ENCODE measurements at places on chromosomes 6 and 20.
A peak's percentile ranks its signal among the peaks of the same experiment; 100 is the strongest.

DNA sequence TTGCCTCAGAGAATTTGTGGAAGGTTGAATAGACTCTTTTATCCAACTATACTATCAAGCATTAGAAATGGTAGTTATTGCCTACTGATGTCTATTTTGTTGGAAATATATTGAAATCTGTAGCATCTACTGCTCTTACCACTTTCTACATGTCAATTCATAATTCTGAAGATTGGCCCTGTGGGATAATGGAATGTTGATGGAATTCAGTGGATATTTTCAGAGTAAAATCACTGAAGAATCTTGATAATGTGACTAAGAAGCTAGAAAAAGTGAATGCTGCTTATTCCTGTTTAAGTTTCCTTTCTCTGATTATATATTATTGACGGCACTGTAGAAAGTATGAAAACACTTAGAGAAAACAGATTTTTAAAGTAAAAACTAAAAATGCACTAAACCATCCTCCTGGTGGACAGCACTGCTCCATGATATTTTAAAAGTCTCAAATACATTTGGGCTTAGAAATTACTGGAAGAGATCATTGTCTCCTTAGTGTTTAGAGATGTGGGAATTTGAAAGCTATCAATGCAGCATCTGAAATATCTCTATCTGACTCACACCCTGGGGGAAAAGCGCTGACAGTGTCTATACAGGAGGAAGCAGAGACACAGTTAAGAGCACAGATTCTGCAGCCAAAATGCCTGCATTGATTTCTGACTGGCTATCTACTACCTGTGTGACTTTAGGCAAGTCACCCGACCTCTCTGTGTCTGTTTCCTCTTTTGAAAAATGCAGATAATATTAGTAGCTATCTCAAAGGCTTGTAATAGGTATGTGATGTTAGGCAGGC, 37.9 kb upstream of the RCAN2 start:
- no peak for DNase-seq

DNA sequence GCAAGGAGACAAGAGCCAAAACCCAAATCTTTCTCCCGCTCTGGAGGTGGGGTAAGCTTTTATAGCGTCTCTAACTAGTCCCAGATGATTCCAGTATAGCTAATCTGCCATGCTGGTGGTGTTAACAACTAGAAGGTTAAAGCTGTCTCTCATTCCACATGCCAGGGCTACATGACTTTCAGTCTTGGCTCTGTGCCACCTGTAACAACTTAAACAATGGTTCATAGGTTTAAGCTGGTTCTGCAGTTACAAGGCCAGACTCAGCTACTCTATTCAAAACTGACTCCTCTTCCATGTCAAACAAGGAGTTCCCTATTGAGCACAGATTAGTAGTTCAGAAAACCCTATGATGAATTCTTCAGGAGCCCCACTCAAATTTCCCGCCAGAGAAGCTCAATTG, 128.9 kb downstream of the ELOVL4 start:
- DNase-seq = peak; percentile 45

GRCh38 chr6:155377061-155377460, 62.8 kb upstream of the TFB1M start:
- DNase-seq = no peak

GRCh38 chr6:124979294-124979678, 17.0 kb downstream of the RNF217 start:
- no peak for DNase-seq

GRCh38 chr6:1387876-1388629, 1.3 kb upstream of the FOXF2 start:
- no peak for DNase-seq

GRCh38 chr20:24823176-24823784, 125.8 kb upstream of the CST7 start:
- DNase-seq = no peak

DNA sequence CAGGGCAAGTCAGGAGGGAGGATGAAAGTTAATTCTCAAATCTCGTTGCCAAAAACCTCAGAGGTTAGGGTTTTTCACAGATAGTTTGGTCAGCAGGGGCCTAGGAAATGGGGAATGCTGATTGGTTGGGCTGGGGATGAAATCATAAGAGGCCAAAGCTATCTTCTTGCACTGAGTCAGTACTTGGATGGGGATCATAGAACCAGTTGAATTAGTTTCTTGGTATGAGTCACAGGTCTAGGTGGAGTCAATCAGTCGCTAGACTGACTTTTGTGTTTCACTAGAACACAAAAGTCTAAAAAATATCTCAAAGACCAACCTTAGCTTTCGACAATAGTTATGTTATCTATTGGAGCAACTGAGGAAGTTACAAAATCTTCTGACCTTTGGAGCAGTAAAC, 368.5 kb downstream of the TBC1D32 start:
- no peak for DNase-seq

- no peak for DNase-seq
Measured at GRCh38 chr6:26543953-26544352, 5.8 kb downstream of the HMGN4 start.

- peak; percentile 2 for DNase-seq
Measured at GRCh38 chr6:22598339-22598738, 29.0 kb downstream of the HDGFL1 start.

DNA sequence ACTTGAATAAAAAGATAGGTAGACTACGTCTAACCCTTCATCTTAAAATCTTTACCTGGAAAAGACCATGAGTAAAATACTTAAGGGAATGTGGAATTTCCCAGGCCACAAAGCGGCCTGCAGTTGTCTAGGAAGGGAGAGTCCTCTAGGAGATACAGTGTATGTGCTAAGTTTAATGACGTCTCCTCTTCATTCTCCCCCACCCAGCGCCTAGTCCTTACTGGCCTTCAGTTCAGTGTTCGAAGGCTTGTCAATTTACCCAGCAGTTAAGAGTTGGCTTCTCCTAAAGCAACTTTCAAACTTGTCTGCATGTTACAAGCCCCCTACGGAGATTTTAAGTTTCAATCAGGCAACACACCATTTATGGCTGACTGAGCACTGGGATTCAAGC, 35.2 kb downstream of the HFE start:
- no peak for DNase-seq

DNA sequence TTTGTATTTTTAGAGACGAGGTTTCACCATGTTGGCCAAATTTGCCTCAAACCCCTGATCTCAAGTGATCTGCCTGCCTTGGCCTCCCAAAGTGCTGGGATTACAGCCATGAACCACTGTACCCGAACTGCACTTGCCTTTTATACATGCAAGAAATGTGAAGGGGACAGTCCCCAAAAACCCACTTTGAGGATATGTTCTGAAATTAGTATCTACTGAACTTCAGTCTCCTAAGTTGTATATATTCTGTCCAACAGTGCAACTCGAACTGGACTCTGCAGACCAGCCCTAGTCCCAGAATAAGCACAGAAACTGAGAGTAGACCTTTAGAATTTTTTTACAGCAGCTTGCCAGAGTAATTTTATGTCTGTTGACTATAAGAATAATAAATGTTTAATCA, 28.5 kb downstream of the BACH2 start:
- DNase-seq = no peak

GRCh38 chr20:8309634-8310033, 177.6 kb downstream of the PLCB1 start:
- no peak for DNase-seq

DNA sequence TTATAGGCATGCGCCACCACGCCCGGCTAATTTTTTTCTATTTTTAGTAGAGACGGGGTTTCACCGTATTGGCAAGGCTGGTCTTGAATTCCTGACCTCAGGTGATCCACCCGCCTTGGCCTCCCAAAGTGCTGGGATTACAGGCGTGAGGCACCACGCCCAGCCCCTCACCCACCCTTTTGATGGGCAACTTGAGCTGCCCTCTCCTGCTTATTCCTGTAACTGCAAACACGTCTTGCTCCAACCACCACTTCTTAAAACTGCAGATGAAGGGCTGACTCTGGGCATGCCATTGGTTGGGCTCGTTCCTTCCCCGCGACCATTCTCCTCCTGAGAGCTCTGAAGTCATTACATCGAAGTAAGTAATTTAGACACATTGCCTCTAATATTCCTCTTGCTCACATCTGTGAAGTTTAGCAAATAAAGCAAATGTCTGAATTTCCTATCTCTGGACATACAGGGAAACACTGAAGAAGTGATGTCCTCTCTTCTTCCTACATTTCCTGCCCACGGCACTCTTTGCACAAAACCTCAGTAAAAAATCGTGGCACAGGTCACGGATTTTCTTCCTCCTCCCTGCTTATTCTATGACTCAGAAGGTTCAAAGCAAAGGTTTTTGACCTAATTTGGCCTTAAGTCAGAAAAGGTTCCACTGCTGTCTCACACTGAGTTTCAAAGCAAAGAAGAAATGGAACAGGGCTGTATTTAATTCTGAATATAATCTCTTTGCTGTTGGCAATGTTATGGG, 117.5 kb downstream of the GMPR start:
- no peak for DNase-seq

DNA sequence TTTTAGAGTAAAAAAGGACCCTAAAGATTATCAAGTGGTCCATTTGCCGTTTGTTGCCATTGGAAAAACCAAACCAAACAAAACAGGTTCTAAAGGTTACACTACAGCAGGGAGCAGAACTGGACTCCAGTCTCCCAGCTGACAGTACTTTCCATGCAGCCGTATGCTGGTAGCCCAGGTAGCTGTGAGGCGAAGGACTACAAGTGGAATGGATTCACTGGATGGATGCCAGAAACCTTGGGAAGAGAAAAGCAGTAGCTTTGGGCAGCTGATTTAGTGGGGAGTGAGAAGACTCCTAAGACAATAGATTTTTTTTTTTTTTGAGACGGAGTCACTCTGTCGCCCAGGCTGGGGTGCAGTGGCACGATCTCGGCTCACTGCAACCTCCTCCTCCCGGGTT, 88.3 kb downstream of the SASH1 start:
- DNase-seq = peak; percentile 11

GRCh38 chr20:43870484-43870883, 44.2 kb upstream of the TOX2 start:
- no peak for DNase-seq

DNA sequence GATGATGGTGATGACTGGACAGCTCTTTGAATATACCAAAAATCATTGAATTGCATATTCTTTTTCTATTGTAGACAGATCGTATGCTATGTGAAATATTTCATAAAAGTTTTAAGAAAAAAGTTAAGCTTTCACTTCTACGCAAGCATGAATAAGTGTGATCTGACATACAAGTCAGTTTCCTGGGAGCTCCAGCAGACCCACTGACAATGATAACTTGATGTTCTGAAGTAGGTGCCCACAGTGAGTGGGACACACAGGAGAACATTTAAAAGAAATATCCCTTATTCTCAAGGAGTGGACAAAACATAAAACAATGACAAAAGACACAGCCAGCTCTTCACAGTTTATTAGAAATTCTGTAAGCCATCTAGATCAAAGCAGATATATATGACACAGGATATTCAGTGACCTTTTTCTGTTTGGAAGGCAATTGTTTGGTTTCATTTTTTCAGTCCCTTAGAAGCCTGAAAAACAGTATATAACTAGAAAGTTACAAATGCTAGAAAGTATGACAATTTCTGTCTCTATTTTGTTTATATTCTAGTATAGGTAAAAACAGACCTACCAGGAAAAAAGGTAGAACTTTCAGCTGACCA, 101.4 kb downstream of the IRF4 start:
- no peak for DNase-seq

DNA sequence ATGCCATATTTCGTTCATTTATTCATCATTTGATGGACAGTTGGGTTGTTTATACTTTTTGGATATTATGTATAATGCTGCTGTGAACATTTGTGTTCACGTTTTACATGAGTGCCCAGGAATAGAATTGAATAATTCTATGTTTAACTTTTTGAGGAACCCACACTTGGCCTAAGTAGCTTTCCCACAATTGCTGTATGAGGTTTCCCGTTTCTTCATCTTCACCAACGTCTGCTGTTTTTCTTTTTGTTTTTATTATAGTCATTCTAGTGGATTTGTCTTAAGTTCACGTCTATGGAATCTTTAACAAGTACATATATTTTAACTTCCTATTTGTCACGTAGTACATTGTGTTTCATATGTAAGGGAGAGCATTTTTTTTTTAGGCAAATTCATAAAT, 110.3 kb downstream of the JARID2 start:
- DNase-seq = no peak

- no peak for DNase-seq
Measured at GRCh38 chr20:7196481-7196880, 429.0 kb downstream of the BMP2 start.

DNA sequence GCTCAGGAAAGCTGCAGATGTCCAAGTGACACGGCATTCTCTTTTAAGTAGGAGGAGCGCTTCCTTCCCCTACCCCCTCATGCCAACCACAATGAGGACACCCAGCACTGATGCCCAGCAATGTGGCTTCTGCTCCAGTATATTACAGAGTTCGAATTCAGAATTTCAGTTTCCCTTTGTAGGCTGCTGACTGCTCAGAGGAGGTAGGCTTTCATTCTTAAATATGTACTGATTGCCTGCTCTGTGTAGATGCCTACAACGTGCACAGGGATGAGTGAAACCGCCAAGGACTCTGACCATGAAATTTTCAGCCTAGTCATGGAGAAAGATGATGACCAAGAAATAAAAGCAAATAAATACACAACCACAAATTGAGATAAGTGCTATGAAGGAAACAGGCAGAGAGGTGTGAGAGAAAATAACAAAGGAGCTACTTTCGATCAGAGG, 50.9 kb upstream of the TNFAIP3 start:
- DNase-seq = no peak

DNA sequence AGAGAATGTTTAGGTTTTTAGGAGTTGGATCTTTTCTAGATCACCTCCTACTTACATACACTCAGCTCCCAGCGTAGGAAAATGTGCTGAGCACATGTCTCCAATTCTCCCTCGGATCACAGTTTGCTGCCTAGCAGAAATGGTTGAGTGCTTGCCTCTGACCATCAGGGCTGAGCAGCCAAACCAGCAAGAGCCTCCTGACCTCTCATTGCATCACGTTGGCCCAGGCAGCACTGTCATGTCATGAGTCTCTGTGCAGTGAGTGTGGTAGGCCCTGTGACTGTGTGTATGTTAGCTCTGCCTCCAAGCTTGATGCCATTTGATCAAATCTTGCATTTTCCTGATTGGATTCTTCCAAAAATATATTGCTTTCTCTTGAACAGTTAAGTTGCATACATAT, 112.0 kb downstream of the LRRC1 start:
- DNase-seq = no peak

GRCh38 chr20:6277661-6278240, 154.9 kb upstream of the FERMT1 start:
- DNase-seq = peak; percentile 81

DNA sequence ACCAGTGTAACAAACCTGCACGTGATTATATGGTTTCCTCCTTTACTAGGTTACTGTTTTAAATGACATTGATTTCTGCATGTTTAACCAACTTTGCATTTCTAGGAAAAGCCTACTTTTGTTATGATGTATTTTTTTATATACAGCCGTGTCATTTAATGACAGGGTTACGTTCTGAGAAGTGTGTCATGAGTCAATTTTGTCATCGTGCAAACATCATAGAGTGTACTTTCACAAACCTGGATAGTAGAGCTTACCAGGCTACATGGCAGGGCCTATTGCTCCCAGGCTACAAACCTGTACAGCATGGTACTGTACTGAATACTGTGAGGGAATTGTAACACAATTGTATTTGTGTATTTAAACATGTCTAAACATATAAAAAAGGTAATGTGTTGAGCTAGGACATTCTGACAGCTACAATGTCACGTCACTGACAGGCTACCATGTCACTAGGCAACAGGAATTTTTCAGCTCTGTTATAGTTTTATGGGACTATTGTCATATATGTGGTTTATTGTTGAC, 205.3 kb downstream of the PRL start:
- DNase-seq = no peak

- DNase-seq = no peak
Measured at GRCh38 chr6:5747379-5747778, 259.3 kb downstream of the NRN1 start.

Data from NCI-H345 (cell line).